Progenitor cell of endocrine pancreas (in vitro differentiated cells): ENCODE measurements at places on chromosomes 13 and 19. TPM values are rescaled to one million over a fixed set of nuclear protein-coding genes. Genes with fewer than 3 reads are reported as not detected.

The VASP gene
- total RNA-seq = 93.4 and 94.9 TPM in 2 replicates

DNA sequence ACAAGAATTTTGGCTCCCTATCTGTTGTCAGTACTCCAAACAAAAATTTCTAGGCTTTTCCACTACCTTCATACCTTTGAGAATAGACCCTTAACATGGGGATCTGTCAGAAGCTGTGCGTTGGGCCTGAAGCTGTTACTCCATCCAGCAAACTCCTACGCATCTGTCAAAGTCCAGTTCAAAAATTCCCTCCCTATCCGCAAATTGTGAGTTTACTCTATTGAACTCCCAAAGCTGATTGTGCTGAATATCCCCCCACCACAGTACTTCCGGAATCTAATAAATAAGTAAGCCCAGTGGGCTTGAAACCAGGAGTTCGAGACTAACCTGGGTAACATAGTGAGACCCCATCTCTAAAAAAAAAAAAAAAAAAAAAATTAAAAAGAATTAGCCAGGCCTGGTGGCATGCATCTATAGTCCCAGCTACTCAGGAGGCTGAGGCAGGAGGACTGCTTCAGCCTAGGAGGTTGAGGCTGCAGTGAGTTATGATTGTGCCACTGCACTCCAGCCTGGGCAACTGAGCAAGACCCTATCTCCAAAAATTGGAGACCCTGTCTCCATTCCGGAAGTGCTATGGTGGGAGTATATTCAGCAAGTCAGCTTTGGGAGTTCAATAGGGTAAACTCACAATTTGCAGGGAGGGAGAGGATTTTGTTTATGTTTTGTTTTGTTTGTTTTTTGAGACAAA is 930 bp upstream of the FBN3 start:
- H3K27ac ChIP-seq = peak overlapping the region; percentile 94
- peaks cover 3% of the 10 kb centered on the region for H3K27me3 ChIP-seq
- peaks cover 27% of the 10 kb centered on the region for H3K4me1 ChIP-seq
- H3K4me3 ChIP-seq = peak overlapping the region; percentile 80
- no peak for DNase-seq
- no peaks in the 10 kb centered on the region for H3K36me3 ChIP-seq

The CD70 gene
- not detected in 2 replicates for total RNA-seq

DNA sequence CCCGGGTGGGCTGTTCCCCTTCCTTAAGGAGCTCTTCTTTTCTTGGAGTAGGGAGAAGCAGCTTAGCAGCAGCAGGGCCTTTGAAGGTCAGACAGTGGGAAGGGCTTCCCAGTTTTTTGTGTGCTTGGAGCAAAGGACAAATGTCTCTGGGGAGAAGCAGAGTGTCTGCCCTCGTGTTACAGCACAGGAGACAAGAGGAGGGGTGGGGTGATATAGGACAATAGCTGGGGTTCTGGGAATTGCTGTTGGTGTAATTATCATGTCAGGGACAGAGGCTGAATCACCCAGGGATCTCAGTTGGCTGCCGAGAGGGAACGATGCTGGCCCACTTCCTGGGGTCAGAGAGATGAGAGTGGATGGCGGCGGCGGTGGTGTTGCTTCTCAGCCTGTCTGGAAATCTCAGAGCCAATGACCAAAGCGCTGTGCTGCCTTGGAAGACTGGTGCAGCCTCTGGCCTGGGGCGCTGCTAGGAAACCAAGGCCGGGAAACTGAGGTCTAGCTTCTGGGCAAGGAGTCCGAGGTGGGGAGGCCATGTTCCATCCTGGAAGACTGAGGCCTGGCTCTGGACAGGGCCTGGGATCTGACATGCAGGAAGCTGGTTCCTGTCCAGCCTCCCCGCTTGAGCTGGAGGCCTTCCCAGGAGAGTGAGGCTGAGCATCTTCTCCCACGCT is 1.2 kb downstream of the INAFM1 start:
- peaks cover 6% of the 10 kb centered on the region for H3K36me3 ChIP-seq
- peaks cover 12% of the 10 kb centered on the region for H3K27me3 ChIP-seq
- H3K27ac ChIP-seq = peak overlapping the region; percentile 71
- H3K4me1 ChIP-seq = peaks cover 12% of the 10 kb centered on the region

The EBI3 gene
- total RNA-seq = not detected in 2 replicates

The DCT gene
- 0.20 TPM in 1 of 2 replicates, not detected in the other for total RNA-seq

The HSD17B14 gene
- 20.5 and 22.1 TPM in 2 replicates for total RNA-seq

DNA sequence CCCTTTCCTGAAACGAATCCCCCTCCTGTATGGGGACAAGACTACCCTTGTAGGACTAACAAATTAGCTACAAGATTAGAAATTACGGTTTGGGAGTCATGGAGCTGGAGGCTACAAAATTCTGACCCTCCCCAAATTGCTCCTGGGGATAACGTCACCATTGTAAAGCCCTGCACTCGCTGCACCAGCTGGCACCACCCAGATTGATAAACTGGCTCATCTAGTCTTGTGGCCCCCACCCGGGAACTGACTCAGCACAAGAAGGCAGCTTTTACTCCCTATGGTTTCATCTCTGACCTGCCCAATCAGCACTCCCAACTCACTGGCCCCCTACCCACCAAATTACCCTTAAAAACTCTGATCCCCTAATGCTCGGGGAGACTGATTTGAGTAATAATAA is 150.6 kb upstream of the TSC22D1 start:
- H3K36me3 ChIP-seq = no peaks in the 10 kb centered on the region
- H3K4me3 ChIP-seq = no peak overlapping the region
- H3K27me3 ChIP-seq = no peaks in the 10 kb centered on the region
- no peak for DNase-seq
- peaks cover 6% of the 10 kb centered on the region for H3K4me1 ChIP-seq

The HSH2D gene
- total RNA-seq = 0.72 and 0.84 TPM in 2 replicates

- peaks cover 20% of the 10 kb centered on the region for H3K4me1 ChIP-seq
- no peak for DNase-seq
- peaks cover 17% of the 10 kb centered on the region for H3K36me3 ChIP-seq
- no peaks in the 10 kb centered on the region for H3K27me3 ChIP-seq
- H3K4me3 ChIP-seq = peak overlapping the region; percentile 92
- H3K27ac ChIP-seq = peak overlapping the region; percentile 87
Measured at GRCh38 chr19:55579766-55580621, 654 bp downstream of the ZNF579 start.

GRCh38 chr19:2812414-2813234 is 7.0 kb upstream of the ZNF554 start:
- H3K4me1 ChIP-seq = no peaks in the 10 kb centered on the region
- no peak overlapping the region for H3K27ac ChIP-seq
- DNase-seq = no peak
- H3K36me3 ChIP-seq = peaks cover 6% of the 10 kb centered on the region

GRCh38 chr13:53638040-53638439 is 609.4 kb downstream of the OLFM4 start:
- no peaks in the 10 kb centered on the region for H3K36me3 ChIP-seq
- H3K27ac ChIP-seq = no peak overlapping the region
- peaks cover 10% of the 10 kb centered on the region for H3K4me1 ChIP-seq
- no peak for DNase-seq
- no peak overlapping the region for H3K4me3 ChIP-seq

- H3K4me1 ChIP-seq = peaks cover 25% of the 10 kb centered on the region
- H3K27ac ChIP-seq = no peak overlapping the region
- no peak for DNase-seq
- H3K36me3 ChIP-seq = no peaks in the 10 kb centered on the region
- H3K4me3 ChIP-seq = no peak overlapping the region
Measured at GRCh38 chr13:75763512-75763911, 127.4 kb downstream of the LMO7 start.

DNA sequence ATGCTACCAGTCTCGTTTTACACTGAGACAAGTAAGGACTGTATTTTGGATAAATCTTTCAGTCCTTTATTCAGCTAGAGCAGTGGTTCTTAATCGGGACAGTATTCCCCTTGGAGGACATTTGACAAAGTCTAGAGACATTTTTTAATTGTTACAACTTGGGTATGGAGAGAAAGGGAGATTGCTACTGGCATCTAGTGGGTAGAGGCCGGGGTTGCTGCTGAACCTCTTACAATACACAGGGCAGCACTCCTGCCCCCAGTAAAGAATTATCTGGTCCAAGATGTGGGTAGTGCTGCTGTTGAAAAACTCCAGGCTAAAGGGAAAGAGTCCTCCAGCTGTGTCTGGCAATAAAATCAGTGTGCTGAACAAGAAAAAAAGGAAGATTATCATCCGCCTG is 334.8 kb downstream of the SLC7A1 start:
- no peaks in the 10 kb centered on the region for H3K36me3 ChIP-seq
- peaks cover 5% of the 10 kb centered on the region for H3K4me1 ChIP-seq
- H3K4me3 ChIP-seq = no peak overlapping the region
- no peak overlapping the region for H3K27ac ChIP-seq
- DNase-seq = no peak
- no peaks in the 10 kb centered on the region for H3K27me3 ChIP-seq

DNA sequence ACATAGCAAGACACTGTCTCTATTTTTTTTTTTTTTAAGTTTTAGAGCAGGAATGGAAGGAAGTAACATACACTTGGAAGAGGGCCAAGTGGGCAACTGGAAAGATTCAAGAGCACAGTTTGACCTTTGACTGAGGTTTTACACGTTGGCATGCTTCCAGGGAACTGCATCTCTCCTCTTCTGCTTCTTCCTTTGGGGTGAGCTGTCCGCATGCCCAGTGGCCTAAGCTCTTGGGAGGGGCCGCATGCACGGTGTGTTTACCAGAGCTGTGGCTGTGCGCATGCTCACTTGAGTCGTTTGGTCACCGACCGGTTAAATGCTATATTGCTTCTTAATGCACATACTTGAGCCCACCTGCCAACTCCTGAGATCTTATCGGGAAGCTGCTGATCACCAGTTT is 727.7 kb downstream of the UQCRFS1 start:
- peaks cover 6% of the 10 kb centered on the region for H3K27me3 ChIP-seq
- H3K36me3 ChIP-seq = no peaks in the 10 kb centered on the region
- H3K27ac ChIP-seq = no peak overlapping the region
- no peaks in the 10 kb centered on the region for H3K4me1 ChIP-seq
- no peak overlapping the region for H3K4me3 ChIP-seq
- no peak for DNase-seq

DNA sequence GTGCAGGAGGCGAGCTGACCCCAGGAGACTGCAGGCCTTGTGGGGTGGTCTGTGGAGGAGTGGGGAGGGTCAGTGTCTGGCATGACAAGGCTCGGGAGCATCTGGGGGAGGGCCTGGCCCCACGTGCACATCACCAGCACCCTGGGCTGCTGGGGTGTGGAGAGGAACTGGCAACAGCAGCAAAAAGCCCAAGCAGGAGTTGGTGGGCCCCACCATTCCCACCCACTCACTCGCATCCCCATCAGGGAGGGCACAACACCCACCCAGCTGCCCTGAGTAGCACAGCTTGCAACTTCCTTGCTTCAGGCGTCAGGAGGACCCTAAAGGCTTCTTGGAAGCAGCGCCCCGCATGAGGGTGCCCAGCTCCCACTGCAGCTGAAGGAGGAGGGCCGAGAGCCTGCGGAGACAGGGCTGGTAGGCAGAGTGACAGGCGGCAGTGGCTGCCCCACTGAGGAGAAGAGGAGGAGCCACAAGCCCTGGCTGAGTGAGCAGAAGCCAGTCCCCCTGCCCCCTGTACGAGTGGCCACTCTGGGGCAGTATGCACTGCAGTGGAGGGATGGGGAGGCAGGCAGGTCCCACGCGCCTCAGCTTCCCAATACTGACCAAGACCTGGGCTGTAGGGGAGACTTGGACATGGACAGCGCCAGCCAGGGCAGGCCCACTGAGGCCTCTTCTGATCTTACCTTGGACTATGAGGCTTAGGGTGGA is 26.5 kb downstream of the ELL start:
- H3K4me1 ChIP-seq = no peaks in the 10 kb centered on the region
- H3K36me3 ChIP-seq = no peaks in the 10 kb centered on the region
- DNase-seq = no peak
- no peak overlapping the region for H3K27ac ChIP-seq

DNA sequence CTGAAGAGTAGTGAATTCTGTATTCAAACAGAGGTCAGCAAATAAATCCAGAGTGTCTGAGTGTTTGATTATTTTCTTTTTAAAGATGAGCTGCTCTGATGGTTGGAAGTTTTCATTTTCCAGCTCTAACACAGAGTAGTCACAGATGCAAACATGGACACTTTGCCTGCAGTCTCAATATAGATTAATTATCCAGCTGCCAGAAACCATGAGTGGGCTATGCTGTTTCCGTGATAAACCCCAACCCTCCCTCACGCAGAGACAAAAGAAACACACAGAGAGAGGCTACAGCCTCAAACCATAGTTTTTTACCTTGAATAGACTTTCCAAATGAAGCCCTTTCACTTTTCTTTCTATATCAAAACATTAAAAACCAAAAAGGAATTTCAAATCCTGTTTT is 884.7 kb downstream of the DIAPH3 start:
- H3K27me3 ChIP-seq = no peaks in the 10 kb centered on the region
- H3K4me3 ChIP-seq = no peak overlapping the region
- no peaks in the 10 kb centered on the region for H3K36me3 ChIP-seq
- DNase-seq = no peak
- H3K27ac ChIP-seq = no peak overlapping the region

The TLE6 gene
- total RNA-seq = 18.4 and 21.0 TPM in 2 replicates

GRCh38 chr13:109281017-109281902 is 505.1 kb downstream of the IRS2 start:
- no peak overlapping the region for H3K4me3 ChIP-seq
- peaks cover 6% of the 10 kb centered on the region for H3K27me3 ChIP-seq
- no peaks in the 10 kb centered on the region for H3K36me3 ChIP-seq
- H3K27ac ChIP-seq = no peak overlapping the region

GRCh38 chr13:44363631-44364344 is 9.8 kb upstream of the SERP2 start:
- no peak overlapping the region for H3K27ac ChIP-seq
- no peak for DNase-seq
- no peaks in the 10 kb centered on the region for H3K36me3 ChIP-seq
- H3K27me3 ChIP-seq = peaks cover 3% of the 10 kb centered on the region

GRCh38 chr19:681029-682019 is 5.1 kb downstream of the FSTL3 start:
- no peak for DNase-seq
- H3K27me3 ChIP-seq = no peaks in the 10 kb centered on the region
- H3K4me1 ChIP-seq = no peaks in the 10 kb centered on the region
- H3K27ac ChIP-seq = peak overlapping the region; percentile 99
- H3K36me3 ChIP-seq = no peaks in the 10 kb centered on the region

The DUXA gene
- total RNA-seq = not detected in 2 replicates

DNA sequence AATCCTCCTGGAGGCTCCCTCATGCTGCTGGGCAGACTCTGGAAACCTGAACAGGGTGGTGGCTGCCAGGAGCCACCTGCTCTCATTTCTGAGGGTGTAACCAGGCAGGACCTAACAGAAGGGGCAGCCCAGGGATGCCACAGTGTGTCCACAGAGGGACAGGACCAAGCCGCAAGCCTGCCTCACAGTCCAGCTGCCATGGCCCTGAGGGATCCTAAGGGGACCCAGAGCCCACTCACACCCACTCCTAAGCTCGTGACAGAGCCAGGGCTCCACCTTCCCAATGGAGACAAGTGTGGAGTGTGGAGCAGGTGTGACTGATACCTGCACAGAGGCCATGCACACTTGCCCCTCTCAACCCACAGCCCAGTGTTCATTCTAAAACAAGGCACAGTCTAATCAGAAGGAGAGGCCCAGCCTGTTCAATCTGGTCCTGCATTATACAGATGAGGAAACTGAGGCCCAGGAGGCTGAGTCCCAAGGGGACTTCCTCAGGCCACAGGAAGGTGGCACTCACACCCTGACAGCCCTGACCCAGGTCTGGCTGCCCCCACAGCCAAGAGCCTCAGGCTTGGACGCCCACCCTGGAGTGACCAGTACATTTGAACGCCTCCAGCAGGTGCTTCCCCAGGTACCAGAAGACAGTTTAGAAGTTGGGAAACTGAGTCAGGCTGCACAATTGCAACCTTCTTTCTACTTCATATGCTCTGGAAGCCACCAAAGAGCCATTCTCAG is 220.1 kb downstream of the TUBA3C start:
- H3K27me3 ChIP-seq = no peaks in the 10 kb centered on the region
- H3K36me3 ChIP-seq = peaks cover 10% of the 10 kb centered on the region
- H3K4me3 ChIP-seq = no peak overlapping the region
- no peak overlapping the region for H3K27ac ChIP-seq
- H3K4me1 ChIP-seq = no peaks in the 10 kb centered on the region
